ENCODE measurements at places on chromosomes 7 and 10. TPM values are rescaled to one million over a fixed set of nuclear protein-coding genes. Genes with fewer than 3 reads are reported as not detected.

Gene MAGI2
- total RNA-seq: 13.8 TPM

Gene GOLGA7B
- under 0.01 TPM for total RNA-seq

Gene STEAP1B
- 11.4 TPM for total RNA-seq

Gene OR13A1
- not detected for total RNA-seq

Gene CCL24
- not detected for total RNA-seq
